ENCODE measurements at places on chromosomes 5 and 9.

DNA sequence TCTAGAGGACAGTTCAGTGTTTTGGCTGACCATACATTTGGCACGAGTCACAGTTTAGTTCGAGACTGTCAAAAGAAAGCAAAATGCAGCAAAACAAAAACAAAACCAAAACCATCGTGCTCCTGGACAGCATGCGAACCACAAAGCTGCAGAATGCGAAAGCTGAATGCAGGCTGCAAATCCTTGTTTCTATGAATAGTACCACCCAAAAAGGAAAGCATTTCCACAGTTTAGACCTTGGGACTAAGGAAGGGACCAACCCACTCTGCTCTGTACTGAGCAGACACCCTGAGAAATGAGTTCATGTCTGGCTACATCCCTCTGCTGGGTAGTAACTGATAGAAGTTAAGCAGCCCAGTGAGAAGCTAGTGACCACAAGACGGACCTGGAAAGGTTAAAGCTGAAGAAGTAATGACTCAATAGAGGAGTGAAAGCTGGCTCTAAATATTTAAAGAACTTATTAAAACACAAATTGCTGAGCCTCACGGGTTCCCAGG is 3.9 kb downstream of the GCNT4 start:
- DNase-seq: no peak

GRCh38 chr9:94643176-94643575 is 3.9 kb upstream of the FBP1 start:
- no peak for DNase-seq

GRCh38 chr9:134676886-134677285 is 35.3 kb downstream of the COL5A1 start:
- no peak for DNase-seq

- DNase-seq: no peak
These were observed 55.2 kb upstream of the ZNF622 start for GRCh38 chr5:16520841-16521240.

DNA sequence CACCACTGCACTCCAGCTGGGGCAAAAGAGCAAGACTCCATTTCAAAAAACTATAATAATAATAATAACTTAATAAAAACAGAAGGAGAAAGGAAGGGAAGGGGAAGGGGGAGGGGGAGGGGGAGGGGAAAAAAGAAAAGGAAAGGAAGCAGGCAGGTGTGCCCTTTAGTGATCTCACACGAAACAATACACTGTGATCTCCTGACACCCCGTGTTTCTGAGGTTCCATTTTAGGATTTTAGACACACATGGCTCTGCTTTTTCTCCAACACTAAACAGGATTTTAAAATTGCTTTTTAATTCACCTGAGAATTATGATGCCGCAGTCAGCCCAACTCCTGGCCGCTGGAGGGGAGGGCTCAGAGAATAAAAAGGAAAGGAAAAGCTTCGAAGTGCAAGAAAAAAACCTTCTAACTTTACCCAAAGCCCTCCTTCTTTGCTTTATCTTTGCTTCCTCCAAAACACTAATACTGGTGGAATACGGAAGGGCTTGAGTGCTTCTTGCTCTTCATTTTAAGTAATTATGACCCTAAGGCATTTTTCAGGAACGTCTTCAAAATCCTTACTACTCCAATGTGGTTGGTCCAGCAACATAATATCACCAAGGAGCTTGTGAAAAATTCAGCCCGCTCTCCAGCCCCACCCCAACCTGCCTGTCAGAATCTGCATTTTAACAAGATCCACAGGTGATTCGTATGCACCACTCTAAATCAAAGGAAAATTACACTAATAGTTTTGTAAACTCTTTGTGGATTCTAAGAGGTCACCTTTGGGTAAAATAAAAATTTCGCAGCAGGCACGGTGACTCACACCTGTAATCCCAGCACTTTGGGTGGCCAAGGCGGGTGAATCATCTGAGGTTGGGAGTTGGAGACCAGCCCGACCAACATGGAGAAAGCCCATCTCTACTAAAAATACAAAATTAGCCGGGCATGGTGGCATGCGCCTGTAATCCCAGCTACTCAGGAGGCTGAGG is 66.0 kb downstream of the MYO10 start:
- DNase-seq: no peak

- no peak for DNase-seq
These were observed 165.7 kb upstream of the SMC2 start for GRCh38 chr9:103928442-103928841.

DNA sequence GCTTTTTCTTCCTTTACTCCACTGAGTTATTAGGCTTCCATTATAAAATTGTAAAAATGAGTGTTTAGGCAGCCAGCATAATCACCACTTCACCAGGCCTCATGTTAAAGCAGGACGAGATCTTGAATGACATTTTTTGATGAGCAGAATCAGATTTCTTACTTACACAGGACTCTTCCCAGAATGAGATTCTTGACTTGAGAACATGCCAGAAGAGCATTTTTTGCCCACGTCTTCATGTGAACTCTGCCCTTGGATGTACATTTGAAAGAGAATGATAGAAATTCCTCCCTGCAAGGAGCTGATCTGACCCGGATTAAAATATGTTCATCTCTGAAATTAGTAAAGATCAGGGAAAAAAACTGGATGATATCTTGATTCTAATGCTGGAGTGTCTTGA is 212.1 kb upstream of the ADRA1B start:
- DNase-seq: no peak

- DNase-seq: no peak
These were observed 5.4 kb downstream of the GDA start for GRCh38 chr9:72154468-72155285.

- no peak for DNase-seq
These were observed 674 bp upstream of the TNFSF15 start for GRCh38 chr9:114806526-114806900.

DNA sequence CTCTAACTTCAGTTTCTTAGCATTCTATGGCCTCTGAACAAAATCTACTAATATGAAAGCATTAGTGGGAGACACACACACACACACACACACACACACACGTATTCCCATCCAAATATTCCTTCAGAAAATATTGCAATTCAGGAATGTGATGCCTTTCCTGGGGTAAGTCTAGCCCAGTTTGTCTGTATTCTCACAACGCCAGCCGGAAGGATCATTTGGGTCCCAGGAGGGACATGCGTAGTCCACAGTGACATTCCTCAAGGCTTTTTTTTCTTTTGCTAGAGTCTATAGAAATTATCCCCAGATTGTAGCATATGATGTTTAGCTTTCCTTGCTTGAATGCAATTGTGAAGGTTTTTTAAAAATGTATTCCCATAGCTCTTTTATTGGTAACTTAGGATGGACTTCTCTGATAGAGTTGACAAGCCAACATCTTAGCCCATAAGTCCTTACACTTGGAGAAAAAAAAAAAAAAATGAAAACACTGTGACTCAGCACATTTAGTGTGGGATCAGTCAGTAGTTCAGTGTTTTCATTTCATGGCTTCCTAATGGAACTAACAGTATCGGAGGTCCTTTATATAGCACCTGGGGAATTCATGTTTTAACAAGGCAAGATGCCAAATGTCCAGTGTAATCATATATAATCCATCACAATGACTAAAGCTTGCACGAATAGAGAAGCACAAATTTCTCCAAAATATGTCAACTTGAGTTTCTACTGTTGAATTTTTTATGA is 316.5 kb downstream of the DIRAS2 start:
- DNase-seq: no peak

DNA sequence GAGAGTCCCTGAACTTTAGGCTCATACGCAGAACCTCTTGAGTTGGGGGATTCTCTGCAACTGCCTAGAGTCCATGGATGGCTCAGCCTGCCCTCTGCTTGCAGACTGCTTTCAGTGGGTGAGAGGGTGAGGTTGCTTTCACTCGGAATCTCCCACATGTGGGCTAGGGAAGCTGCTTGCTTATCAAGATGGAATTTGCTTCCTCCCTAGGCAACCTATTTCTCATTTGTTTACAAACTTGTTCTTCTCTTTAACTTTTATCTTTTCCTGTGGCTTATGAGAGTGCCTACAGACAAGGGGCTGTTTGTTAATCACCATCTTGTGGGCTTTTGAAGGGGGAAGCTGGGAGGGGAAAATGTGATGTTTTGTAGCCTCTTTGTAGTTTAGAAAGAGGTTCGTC is 10.0 kb downstream of the TLE4 start:
- DNase-seq: no peak

- no peak for DNase-seq
These were observed 68.1 kb downstream of the UBE2R2 start for GRCh38 chr9:33884856-33885701.

DNA sequence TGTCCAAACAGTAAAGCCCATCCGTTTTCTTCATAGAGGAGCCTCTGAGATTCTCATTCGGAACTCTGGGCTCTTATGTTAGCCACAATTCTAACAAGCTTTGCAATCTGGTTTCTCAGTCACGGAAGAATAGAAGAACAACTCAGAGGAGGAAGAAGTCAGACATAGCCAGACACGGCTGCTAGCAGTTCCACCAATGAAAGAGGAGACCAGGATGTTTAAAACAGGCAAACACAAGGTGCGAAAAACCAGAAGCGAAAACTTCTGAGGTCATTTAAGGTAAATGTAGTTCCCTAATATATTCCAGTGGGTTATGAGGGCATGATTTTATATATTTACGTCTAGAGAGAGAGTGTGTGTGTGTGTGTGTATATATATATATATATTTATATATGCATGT is 34.1 kb upstream of the GDNF start:
- no peak for DNase-seq

DNA sequence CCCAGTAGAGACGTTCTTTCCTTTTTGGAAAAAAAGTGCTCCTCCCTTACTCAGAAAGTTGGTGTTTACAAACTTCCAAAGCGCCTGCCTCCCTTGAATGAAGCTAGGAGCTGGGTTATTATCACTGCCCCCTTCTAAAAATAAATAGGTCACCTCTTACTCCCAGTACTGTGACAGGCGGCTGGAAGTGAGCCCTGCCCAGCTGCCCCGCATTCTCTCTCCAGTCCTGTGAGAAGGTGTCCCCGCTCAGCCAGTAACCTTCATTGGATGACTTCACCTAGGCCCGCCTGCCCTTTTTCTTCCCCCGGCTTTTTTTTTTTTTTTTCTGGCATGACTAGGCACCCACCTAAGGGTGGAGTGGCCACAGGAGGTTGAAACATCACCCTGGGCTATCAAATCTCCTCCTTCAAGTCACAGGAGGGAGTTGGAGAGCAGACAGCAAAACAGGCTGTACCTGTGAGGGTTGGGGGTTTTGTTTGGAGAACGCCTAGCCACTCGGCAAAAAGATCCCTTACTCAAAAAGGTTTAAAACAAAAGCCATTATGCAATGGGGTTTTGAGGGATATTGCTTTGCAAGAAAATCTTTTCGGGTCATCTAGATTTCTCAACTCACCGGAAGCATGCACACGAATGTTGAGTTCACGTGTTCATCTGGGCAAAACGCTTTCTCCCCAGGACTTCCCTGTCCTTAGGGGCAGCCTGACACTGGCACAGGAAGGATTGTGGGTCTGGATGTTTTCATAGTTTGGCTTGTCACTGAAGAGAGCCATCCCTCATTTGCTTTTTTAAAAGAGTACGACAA is 43.3 kb upstream of the ZNF622 start:
- no peak for DNase-seq

DNA sequence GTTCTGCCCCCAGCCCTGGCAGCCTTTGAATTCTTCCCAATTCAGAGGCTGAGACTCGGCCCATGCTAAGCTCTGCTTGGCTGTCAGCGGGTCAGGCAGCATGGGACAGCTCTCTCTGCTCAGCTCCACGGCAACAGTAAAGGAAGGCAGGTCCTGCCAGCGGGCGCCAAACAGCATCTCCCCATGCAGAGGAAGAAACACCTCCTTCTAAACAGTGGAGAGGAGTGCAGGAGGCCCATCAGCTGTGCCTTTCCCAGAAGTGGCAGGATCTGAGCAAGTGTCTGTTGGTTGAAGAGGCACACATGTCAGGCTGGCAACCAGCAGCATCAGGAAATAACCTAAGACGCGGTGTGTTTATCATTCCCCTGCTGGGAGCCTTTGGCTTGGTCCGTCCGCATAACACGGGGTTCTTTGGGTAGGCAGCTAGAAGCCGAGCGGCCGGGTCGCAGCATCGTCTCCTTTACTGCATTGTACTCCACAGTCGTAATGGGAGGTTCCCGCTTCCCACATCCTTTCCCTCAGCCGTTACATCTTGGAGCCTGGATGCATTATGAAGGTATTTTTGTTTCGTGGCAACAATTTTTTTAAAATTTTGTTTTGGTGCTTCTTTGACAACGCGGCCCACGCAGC is 42.7 kb upstream of the NCS1 start:
- DNase-seq: no peak

DNA sequence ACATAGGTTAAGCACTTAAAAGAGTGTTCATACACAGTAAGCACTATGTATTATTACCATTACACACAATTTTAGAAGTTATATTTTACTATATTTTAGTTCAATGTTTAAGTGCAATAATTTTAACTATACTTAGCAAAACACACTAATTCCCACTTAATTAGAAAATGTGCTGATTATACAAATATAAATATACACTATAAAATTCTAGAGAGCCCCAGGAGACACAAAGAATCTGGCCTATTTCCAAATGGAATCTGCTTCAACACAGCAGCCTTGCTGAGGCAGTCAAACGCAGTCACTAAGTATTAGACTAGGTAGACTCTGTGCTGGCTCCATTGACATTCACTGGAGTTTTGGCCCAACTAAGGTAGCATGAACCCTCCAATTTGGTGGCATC is 160.9 kb downstream of the CETN3 start:
- DNase-seq: no peak
